ENCODE measurements at places on chromosomes 4 and X. TPM values are rescaled to one million over a fixed set of nuclear protein-coding genes. Genes with fewer than 3 reads are reported as not detected.

- DNase-seq, result peak; percentile 20
Measured at GRCh38 chrX:151370906-151371305, 26.1 kb upstream of the VMA21 start.

GRCh38 chr4:16967722-16968121 is 69.3 kb upstream of the LDB2 start:
- DNase-seq, result peak; percentile 18

GRCh38 chrX:34053931-34054330 is 78.2 kb downstream of the FAM47A start:
- no peak for DNase-seq

DNA sequence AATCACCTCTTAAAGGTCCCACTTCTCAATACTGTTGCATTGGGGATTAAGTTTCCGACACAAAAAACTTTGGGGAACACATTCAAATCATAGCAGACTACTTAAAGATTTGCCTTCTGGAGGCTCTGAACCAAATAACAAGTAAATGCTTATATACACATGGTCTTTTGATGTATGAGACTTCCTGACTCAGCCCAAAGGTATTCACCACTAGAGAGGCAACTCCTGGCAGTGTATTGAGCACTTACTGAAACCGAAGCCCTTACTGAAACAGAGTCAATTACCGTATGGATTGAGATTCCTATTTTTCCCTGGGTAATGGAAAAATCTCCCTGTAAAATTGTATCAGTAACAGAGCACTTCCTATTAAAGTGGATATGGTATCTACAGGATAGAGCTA is 45.4 kb downstream of the ZCCHC13 start:
- DNase-seq, result no peak

DNA sequence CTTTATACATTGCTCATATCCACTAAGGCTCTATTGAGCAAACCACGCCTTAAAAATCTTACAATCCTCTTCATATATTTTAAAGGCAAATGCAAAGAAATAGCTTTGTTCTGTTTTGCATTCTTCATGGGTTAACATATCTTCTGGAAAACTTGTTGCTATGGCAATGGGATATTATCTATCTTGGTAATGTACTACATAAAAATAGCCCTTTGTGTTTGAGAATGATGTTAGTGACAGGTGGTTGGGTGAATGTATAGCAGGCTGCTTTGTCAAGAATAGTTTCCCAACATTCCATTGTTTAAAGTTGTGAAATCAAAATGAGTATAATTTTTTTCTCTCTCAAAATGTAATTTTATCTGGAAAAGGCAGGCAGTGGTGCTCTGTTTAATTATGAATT is 16.8 kb downstream of the REPS2 start:
- DNase-seq, result no peak

The GAGE12H gene
- total RNA-seq, result not detected

The CENPVL1 gene
- not detected for total RNA-seq

- peak; percentile 25 for DNase-seq
Measured at GRCh38 chrX:53831662-53832635, 145.4 kb upstream of the HUWE1 start.

The USP46 gene
- total RNA-seq, result 6.7 TPM

GRCh38 chr4:159706704-159707103 is 603.8 kb downstream of the RAPGEF2 start:
- no peak for DNase-seq

GRCh38 chr4:54780149-54780495 is 122.4 kb downstream of the KIT start:
- no peak for DNase-seq

GRCh38 chr4:154595807-154596206 is 5.3 kb upstream of the FGA start:
- no peak for DNase-seq

The RASGEF1B gene
- total RNA-seq, result 4.3 TPM

The ANXA10 gene
- total RNA-seq, result not detected

DNA sequence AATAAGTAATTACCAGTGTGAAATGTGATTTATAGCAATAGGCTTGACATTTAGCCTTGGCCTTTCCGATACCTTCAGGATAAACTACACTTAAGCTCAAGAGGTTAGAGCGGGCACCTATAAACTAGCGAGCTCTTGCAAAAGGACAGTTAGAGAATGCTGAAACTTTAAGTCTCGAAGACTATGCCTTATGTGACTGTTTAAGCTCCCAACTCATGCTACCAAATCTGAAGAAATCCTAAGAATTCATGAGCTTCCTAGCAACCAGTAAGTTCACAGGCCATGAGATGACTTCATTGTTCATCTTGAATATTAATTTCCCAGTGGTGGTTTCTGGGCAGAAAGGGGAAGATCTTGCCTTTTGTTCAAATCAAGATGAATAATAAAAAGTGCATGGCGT is 4.7 kb downstream of the STOX2 start:
- no peak for DNase-seq

GRCh38 chr4:128501239-128501638 is 213.6 kb upstream of the PGRMC2 start:
- DNase-seq, result no peak

The WDR45 gene
- total RNA-seq, result 59.4 TPM

DNA sequence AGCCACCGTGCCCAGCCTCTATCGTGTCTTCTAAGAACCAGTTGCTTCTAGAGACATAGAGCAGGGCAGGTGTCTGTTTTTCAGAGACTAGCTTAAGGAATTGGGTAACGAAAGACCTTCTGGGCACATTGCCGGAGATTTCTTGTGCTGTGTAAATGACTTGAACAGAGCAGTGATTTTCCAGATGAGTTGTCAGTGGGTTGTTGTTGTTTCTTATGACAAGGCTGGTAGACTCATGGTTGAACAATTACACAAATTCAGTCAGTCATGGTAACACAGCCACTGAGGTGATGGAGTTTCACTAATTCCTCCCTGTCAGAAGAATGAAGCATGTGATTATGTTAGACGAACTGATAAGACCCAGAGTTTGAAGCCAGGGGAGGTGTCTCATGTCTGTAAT is 20.5 kb upstream of the DDX3X start:
- DNase-seq, result no peak

DNA sequence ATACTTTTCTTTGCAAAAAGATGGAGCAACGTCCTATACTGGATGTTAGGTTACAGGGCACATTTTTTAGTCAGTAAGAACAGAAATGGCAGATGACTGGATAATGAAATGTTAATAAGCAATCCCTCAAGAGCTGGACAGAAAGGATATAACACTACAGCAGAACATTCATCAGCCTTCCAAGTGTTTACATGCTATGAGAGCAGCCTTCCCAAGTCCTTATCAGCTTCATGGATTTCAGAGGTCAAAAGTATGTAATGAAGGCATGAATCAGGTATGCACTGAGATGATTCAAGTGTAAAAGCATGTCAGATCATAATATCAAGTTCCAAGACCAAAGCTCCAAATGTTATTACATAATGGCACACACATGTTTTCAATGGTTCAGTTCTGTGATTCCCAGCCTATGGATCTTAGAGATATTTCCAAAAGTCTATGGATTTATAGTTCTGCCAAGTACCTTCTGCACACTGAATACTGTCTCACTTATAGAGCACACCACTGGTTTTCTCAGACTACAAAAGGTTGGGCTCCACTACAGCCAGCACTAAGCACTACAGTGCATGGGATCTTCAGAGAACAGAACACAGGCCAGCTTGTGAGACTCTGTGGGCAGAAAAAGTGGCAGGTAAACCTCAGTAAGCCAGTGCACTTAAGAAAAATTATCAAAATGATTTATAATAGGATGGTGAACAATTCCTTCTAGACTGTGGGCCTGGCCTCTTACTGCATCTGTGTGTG is 49.2 kb downstream of the GPC4 start:
- no peak for DNase-seq

The IBSP gene
- total RNA-seq, result not detected

- DNase-seq, result no peak
Measured at GRCh38 chr4:108465886-108466500, 154.4 kb upstream of the RPL34 start.

GRCh38 chrX:81120258-81120935 is 81.3 kb downstream of the HMGN5 start:
- peak; percentile 7 for DNase-seq

DNA sequence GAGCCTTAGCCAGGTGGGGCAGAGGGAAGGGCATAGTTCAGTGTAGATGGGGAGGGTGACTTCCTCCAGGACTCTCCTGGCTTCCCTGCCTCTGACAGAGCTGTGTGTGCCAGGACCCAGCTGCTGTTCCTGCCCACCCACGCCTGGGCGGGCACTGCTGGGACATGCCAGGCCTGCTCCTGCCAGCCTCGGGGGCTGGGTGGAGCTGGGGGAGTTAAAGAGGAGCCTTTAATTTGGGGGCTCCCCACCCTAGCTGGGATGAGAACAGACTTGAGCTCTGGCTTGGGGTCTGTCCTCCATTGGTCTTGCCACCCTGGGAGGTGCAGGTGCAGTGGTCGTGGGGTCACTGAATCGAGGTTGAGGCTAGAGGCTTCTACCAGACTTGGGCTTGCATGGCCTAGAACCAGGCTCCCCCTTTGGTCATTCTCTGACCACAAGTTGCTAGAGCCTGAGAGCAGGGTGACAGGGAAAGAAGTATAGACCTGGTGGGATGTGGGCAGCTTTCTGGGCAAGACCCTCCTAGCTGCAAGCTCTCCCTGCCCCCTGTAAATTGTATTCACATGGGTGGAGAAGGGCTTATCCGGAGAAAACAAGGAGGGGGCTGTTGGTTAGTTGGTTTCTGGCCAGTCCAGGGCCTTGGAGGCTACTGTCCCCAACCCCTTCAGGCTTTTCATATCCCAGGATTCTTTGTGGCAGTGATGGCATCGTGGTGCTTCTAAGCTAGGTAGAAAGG is 5.7 kb downstream of the EFNB1 start:
- peak; percentile 18 for DNase-seq

The MTNR1A gene
- 1.3 TPM for total RNA-seq

DNA sequence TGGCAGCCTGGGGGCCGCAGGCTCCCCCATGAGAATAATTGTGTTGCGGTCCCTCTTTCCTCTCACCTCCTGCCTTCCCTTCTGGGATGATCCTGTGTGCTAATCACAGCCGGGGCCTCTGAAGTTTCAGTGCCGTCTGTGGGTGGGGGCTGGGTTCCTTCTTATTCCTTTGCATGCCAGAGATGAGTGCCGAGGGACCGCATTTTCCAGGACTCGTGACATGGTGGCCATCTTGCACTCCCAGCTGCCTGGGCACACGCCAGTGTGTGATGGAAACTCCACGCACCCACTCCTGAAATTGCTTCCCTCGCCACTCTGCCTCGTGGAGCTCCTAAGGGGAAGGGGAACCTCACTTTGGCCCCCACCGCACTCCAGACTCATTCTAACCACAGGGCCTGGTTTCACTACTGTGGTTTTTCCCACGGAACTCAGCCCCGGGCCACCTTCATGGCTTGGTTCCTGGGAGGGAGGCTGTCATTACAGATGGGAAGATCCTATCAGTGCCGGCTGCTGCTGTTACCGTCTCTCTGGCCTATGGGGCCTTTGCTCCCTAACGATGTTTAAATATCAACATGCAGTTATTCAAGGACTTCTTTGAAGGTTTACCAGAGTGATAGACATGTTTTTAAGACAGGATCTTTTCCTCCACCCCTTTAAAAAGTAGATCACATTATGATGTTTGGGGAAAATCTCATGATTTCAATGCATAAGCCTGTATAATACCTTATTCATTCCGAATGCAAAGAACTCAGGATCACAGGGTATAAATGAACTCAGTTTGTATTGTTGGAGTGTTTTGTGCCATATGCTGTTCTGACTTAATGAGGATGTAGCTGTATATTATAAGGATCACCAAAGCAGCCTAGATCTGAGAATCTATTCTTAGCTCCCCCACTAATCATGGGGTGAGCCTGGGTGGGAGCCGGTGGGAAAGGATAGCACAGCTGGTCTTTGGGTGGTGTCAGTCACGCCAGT is 89.6 kb downstream of the SORCS2 start:
- no peak for DNase-seq

The RIPPLY1 gene
- total RNA-seq, result not detected

GRCh38 chr4:21901281-21901680 is 47.3 kb downstream of the KCNIP4 start:
- DNase-seq, result no peak

The PPP1R2C gene
- total RNA-seq, result not detected

- DNase-seq, result no peak
Measured at GRCh38 chr4:68655764-68656444, 14.5 kb downstream of the UGT2B15 start.

DNA sequence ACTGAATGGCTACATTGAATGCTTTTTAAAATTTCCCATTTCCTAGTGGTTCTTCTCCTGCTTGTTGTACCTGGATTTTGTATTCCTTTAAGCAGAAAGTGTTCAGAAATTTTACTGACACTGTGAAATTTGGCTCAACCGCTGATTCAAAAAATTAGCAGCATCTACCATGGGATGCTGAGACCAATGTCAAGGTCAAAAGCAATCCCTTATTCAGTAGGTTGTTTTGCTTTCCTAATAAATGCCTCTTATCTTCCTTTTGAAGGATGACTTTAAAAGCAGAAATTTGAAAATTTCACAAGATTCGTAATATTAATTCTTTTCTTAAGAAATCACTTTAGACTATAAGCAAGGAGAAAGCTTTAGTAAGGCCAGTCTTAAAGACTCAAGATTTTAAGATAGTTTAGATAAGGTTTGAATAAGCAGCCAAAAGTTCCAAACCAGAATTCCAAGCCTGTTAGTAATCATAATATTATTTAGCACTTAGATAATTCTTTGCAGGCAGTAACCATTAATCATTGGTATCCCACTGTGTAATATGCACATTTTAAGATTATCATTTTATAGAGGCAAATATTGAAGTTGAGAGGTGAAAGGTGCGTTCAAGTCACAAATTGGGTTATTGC is 508.8 kb downstream of the ANKRD50 start:
- DNase-seq, result no peak

- no peak for DNase-seq
Measured at GRCh38 chr4:101911616-101912015, 121.1 kb downstream of the BANK1 start.

DNA sequence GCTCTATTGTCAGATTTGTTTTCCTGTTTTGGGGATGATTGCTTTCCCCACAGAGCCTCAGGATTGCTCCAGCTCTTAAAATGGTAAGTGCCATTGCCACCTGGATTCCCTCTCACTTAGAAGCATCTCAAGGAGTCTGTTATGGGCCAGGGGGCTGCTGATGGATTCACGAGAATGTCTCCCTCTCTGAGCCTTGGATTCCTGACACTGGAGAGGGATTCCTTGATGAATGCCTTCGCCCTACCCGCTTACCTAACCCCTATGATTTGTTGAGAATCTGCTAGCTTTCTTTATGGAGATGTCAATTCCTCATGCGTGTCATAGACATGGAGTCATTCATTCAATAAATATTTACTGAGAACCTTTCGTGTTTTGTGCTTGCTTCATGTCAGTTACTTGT is 36.9 kb upstream of the TENM3 start:
- no peak for DNase-seq

DNA sequence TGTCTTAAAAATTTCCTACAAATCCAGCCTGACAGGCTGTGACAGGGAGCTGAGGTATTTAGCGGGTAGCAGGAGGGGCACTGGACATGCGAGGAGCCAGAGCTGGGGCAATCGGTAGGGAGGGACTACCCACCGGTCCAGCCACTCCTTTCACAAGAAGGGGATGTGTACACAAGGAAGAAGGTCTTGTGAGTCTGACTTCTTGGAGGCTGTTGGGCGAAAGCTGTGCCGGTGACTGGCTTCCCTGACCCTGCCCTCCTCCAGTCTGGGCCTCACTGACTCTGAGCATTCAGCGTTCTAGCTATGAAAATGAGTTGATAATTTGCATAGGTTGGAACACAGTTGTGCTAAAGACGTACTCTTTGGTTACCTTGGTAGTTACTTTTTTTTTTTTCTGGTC is 12.7 kb upstream of the CXCL8 start:
- DNase-seq, result no peak

GRCh38 chrX:134019567-134020206 is 34.3 kb upstream of the GPC3 start:
- DNase-seq, result no peak

Measured in body of pancreas (tissue), 4 donors.